Stimulated activated CD4-positive, alpha-beta T cell treated with anti-CD3 and anti-CD28 coated beads, TNF-alpha, amount 100 ng/mL, for 24 hours (primary cell): ENCODE measurements at places on chromosomes 1 and 21.
A peak's percentile ranks its signal among the peaks of the same experiment; 100 is the strongest.

DNA sequence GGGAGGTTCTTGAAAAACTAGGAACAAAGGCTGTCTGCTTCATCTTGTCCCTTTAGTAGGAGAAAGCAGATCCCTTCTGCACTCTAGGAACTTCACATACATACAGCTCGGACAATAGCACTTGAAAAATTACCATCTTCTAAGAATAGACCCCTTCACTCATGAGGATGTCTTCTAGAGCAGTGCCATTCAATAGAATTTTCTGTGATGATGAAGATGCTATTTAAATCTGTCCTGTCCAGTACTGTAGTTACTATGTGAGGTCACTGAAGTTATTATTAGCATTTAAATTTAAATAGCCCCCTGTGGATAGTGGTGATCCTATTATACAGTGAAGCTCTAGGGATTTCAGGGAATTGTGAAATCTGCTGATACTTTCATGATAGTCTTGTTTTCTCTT, 46.4 kb upstream of the RAB3GAP2 start:
- DNase-seq: no peak

- DNase-seq: peak; percentile 16
These were observed 511 bp downstream of the DNTTIP2 start for GRCh38 chr1:93878501-93878888.

DNA sequence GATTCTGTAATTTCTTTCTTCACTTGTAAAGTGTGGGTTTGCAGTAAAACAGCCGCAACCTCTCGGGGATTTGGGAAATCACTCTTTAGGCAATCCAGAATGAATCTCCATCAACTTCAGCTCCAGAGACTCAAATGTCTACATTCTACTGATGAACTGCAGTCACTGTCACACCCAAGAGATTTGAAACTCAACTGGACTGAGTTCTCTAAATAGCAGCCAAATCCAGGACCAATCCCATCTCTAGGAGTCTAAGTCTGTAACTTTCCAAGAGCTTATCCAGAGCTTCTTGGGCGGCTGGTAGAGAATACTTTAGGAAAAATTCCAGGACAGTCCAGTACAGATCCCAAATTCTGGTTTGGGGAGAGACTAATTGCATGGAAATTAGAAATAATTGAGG, 62.9 kb downstream of the ADAMTS1 start:
- no peak for DNase-seq

GRCh38 chr1:220325306-220325995, 53.2 kb upstream of the RAB3GAP2 start:
- DNase-seq: no peak

- DNase-seq: no peak
These were observed 182.1 kb upstream of the DMRTA2 start for GRCh38 chr1:50605186-50605875.

DNA sequence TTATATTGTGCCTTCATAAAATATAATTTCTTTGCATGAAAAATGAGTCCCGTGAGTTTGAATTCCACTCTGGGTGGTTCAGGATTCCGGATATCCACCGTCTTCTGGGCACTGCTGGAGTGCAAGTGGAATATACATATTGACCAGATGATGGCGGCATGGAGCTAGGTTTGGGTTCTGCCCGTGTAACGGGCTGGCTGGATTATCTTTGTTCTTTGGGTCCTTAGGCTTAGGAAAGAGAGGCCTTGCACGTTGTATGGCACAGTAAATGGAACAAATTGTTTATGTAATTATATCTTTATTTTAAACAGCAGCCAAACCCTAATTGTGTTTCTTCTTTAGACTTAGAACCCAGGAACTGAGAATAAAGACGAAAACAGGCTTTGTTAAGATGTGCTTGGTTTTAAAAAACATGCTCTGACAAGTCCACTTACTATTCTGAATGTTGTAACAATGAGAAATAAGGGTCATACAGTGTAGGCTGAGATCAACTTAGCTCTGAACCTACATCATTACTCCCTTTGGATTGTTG, 13.5 kb upstream of the ACBD6 start:
- DNase-seq: peak; percentile 49

GRCh38 chr1:40703316-40703715, 11.8 kb downstream of the NFYC start:
- no peak for DNase-seq

GRCh38 chr1:53592985-53593757, 134.0 kb downstream of the DMRTB1 start:
- no peak for DNase-seq

DNA sequence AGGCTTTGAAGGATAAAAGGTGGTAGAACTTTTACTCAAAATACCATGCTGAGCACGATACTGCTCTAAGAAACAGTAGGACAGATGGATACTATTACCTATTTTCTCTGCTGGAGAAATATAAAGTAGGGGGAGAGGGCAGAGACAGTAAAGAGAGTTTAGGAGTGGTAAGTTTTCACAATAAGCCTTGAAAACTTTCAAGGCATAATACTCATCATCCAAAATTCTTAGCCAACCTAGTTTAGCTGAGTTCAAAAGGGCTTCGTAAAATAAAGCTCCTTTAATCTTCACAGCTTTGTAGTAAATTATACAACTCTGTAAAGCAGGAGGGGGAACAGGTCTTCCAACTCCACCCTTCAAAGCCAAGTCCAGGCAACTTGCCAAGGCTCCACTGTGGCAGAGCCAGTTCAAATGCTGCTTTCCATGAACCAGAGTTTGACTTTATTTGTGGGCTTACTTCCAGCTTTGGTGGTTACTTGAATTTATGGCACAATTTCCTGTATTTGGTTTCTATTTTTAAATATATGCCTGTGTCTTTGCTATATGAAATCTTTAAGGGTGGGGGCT, 15.5 kb downstream of the TEX38 start:
- DNase-seq: no peak

GRCh38 chr1:164951508-164951907, 392.5 kb downstream of the PBX1 start:
- DNase-seq: no peak

DNA sequence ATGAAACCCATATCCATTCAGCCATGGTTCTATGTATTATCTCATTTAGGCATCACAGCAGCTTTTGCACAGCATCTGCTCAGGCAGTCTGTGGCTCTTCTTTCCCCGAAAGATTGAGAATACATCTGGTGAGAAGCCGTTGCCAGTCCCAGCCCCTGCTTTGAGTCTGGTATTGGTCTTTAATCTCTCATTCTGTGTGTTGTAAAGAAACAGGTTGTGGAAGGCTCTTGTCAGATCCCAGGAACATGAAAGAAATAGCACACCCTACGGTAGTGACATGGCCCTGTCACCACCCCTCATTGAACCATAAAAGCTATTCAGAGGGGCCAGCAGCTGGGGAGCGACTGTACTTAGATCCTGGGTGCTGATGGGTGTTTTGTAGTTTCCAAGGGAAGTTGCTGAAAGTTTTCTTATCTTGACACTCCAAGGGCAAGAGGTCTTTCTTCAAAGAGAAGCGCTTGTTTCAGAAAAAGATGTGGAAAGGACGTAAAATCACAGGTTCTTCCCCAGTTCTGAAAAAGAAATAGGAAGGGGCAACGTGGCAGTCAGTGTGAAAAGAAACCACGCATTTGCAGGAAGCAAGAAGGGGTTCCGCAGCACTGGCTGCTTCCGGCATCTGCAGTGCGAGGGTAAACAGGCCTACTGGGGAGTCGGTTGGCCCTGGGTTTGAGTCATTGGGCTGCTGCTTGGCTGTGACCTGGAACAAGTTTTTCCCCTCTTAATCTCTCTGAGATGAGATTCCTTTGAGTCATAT, 145.0 kb downstream of the DHRS3 start:
- DNase-seq: peak; percentile 63

DNA sequence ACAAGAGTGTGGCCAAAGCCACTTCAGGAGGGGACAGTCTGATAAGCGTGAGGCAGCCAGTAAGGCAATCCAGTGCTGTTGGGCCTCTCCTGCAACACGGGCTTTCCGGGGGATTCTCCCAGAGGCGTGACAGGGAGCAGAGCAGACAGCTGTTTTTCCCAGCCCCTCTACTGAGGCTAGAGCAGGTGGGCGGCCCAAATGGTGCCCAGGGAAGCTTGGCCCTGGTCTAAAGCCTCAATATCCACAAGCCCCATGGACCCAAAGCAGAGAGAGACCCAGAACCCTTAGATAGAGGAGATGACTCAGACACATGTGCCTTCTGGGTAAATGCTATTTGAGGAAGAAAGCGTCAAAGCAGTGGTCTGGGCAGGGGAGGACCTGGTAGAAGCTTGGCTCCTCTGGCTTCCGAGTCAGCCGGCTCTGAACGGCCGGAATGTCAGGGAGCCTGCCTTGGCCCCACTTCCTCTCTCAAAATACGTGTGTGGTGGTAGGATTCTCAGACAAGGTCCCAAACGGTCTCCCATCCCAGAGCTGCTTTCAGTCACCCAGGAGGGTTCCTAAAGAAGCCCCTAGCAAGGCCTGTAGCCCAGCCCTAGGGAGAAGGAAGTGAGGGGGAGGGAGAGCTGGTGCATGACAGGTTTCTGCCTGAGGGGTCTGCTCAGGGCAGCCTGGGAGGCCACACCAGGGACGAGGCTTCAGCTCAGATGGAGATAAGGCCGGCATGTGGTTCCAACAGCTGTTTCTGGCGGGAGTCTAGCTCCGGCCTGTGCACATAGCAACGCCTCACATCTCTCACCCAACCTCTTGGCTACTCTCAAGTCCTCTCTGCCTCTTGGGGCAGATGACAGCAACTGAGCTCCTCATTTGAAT, 28.8 kb downstream of the PIK3C2B start:
- DNase-seq: no peak

DNA sequence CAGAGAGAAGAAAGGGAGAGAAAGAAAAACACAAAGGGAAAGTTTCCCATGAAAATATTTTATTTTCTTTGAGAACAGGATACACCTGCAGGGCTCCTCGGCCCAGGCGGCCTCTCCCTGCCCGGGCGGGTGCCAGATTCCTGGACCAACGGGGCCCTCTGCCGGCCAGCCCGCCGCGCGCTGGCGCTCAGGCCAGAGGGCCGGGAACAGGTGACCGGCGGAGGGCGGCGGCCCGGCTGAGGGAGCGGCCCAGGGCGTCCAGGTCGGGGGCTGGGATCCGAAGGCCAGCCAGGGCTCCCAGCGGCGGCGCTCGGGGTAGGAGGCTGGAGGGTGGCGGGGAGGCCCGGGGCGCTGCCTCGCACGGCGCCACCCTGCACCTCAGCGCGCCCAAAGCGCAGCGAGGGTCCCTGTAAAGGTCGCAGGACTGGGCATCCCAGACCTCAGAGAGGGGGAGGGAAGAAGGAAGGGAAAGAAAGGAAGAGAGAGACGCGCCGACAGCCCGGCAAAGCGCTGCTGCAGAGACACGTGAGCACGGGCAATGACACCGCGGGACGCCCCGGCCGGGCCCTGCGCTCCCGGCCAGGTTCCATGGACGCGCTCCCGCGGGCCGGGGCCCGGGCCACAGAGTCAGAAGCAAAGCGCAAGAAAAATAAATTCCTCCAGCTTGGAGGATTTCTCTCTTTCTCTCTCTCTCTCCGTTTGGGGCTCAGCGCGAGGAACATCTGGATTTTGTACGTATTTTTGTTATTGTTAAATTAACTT, 927 bp downstream of the WNT9A start:
- DNase-seq: no peak

- DNase-seq: no peak
These were observed 22.7 kb downstream of the KRTAP10-1 start for GRCh38 chr21:44517175-44517899.

- DNase-seq: no peak
These were observed 53.7 kb downstream of the KCNJ6 start for GRCh38 chr21:37862536-37862935.

DNA sequence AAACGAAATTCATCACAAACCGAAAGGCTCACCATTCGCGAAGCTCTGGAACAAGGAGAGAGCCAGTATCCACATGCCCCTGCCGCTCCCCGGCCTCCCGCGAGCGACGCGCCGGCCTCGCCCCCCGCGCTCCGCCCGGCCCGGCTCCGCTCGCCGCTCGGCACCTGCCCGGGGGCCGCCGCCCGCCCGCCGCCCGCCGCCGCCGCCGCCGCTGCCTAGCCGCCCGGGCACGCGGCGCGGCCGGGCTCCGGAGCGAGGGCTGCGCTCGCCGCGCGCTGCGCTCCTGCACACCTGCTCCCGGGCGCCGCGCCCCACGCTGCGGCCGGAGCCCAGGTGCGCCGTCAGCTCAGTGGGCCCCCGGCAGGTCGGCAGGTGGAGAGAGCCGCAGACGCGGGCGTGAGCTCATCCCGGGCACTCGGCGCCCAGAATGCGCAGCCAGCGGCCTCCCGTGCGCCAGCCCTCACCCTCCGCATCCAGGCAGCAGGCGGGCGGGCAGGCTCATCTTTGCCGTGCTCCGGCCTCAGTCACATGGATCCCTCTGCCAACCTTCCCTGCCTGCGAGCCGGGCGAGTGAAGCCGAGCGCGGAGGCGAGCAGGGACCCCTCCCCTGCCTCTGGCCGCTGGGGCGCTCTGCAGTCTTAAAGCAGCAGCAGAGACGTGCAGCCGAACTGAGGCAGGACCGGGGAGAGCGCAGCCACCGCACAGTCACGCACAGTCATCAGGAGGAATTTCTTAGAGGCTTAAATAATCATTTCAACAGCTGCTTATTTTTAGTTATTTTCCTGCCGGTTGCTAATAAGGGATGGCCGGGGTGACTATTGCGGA, at the start of gene DSCAM:
DSCAM (minus strand) TSS at position 572 of the 825 bp plus-strand sequence; CDS start at position 75, 497 bp downstream.
- DNase-seq: no peak

DNA sequence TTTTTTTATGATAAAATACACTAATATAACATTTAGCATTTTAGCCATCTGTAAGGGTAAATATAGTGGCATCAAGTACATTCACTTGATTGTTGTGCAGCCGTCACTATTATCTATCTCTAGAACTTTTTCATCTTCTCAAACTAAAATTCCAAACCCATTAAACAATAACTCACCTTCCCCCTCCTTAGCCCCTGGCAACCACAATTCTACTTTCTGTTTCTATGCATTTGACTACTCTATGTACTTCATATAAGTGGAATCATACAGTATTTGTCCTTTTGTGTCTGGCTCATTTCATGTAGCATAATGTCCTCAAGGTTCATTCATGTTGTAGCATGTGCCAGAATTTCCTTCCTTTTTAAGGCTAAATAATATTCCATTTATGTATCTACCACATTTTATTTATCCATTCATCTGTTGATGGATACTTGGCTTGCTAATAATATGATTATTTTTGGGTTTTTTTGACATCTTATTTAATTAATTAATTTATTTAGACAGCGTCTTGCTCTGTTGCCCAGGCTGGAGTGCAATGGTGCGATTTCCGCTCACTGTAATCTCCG, 69.6 kb upstream of the MACF1 start:
- DNase-seq: no peak

DNA sequence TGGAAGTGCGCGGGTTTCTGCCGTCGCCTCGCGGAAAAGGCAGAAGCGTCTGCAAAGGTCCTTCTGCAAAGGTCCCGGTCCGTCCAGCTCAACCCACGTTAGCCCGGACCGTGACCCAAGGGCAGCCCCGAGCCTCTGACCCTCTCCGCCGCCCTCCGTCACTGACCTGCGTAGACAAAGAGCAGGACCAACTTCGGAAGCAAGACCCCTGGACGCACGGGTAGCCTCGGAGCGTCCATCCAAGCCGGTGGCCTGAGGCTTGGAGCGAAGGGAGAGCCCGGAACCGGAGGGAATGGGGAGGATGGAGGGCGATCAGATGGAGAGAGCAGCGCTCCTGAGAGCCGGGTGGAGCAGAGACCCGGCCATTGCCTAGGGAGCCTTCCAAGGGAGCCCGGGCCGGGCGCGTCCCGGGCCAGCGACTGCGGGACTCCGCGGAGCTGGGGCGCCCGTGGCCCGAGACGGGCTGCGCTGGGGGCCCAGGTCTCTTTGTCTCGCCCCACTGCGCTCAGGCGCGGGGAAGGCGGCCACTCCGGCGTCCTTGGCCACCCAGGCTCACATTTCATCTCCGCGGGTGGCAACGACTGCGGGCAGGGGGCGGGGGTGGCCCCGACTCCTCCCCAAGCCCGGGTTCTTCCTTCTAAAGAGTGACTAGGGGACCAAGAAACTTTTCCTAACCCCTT, at the start of gene CYYR1:
CYYR1 (minus strand) TSS at position 585 of the 680 bp plus-strand sequence; CDS start at position 239, 346 bp downstream.
- DNase-seq: no peak

GRCh38 chr21:36966821-36967768, 626 bp upstream of the HLCS start:
- no peak for DNase-seq

GRCh38 chr1:22841142-22841541, 130.5 kb downstream of the EPHB2 start:
- no peak for DNase-seq
